ENCODE measurements at places on chromosomes 5 and 9.
A peak's percentile ranks its signal among the peaks of the same experiment; 100 is the strongest.

- no peak for DNase-seq
Observed at GRCh38 chr9:2208991-2209390, 193.8 kb downstream of the SMARCA2 start.

- DNase-seq: no peak
Observed at GRCh38 chr9:122331523-122331927, 39.3 kb upstream of the PTGS1 start.

DNA sequence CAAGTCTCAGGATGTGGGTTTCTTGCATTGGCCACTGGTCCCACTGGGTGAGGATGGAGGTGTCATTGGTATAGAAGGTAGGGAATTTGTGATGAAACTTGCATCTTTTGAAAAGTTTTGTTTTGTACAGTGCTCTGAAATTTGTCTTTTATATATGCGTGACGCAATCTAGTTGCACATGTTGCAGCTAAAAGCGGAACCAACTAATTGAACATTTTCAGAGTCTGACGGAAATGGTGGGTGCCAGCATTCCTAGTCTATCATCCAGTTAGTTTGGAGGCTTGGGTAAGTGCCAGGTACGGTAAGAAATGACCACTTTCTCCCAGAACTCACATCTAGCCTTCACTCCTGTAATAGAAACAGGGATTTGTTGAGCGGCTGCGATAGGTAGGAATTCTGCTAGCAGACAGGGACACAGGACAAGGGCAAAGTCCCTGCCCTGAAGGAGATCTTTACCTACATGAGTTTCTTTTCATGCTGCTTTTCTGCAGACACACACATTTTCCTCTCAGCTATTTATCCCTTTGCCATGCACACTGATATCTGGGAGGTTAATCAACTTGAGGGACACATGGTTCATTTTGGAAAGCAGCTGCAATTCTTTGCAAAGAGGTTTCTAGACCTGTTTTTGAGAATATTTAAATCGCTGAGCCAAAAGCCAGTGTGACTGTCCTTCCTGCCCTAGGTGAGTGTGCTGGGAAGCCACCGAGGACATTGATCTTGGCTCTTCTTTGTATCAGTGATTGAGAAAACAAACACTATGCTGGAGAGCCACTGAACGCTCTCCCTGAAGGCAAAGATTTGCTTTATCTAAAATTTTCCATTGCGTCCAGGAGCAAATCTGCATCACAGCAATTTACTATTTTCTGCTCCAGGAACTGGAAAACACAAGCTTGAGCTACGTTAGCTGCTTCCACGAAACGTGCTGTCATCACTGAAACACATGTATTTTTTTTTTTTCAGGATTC, 89.7 kb downstream of the DAP start:
- no peak for DNase-seq

DNA sequence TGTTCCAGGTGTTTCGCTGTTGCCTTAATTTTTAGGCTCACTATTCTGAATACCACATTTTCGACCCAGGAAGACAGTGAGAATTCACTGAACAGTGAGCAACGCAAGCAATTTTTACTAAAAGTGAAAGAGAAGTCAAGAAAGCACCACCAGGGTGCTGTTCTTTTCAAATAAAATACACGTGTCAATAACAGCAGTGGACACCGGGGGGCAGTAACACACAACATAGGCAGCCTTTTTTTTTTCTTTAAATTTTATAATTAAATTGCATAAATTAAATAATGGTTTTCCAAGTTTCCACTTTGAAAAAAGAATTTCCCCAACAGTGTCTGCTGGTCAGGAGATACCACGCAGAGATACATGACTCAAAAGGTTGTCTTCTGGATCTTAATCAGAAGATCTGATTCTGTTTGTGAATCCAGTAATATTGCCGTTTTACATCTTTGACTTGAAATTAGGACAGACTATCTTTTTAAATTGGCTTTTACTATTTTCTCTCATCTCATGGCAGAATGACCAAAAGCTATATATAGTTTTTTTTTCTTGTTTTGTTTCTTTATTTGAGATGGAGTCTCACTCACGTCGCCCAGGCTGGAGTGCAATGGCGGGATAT, 47.1 kb upstream of the SH3GL2 start:
- DNase-seq: peak; percentile 53

DNA sequence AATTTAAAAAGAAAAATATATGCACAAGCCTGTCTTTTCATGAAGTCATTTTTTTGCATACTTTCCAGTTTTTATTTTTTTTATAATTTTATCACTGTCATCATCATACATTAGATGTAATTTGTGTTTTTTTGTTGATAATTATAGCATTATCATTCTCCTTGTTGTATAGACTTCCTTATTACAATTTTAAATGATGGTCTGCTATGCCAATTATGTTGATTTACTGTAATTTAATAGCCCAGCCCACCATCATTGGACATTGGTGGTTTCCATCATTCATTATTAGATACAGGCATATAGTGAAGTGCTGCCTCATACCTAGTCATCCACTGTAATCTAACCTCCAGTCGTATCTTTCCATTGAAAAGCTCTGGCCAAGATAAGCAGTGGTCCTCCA, 3.8 kb upstream of the TJP2 start:
- DNase-seq: no peak

DNA sequence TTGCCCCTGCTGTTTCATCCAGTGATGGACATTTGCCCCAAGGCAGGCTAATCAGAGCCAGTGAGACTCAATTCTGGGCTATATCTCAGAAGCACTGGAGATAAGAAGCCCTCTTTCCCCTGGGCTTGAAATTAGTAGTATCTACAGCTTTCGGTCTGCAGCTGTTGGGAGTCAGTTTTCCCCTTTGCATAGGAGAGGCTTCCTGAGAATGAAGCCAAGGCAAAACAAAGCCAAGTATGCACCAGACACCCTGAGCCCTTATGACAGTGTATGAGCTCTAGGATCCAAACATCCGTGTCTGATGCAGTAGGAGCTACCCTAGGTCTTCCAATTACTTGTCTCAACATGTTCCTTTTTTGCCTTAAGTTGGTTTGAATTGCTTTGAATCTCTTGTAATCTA, 79.2 kb upstream of the PANK3 start:
- no peak for DNase-seq

- DNase-seq: no peak
Observed at GRCh38 chr5:32428426-32428825, 16.1 kb downstream of the ZFR start.

DNA sequence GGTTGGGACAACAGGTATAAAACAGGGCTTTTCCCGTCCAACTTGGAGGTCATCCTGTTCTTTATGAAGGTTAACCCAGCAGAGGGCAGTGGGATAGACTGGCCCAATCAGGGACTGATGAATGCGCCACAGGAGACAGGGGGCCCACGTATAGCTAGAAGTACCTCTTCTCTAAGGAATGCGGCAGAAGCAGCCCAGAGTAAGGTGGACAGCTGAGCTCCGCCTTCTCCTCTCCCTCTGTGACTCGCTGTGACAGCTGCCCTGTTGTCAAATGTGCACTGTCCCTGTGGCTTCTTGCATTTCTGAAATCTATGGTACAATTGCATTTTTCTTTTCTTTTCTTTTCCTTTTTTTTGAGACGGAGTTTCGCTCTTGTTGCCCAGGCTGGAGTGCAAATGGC, 306.6 kb downstream of the FBXL7 start:
- DNase-seq: no peak

- DNase-seq: no peak
Observed at GRCh38 chr9:136590821-136591752, 45.2 kb upstream of the NOTCH1 start.

- no peak for DNase-seq
Observed at GRCh38 chr5:142667831-142668230, 18.1 kb downstream of the FGF1 start.

DNA sequence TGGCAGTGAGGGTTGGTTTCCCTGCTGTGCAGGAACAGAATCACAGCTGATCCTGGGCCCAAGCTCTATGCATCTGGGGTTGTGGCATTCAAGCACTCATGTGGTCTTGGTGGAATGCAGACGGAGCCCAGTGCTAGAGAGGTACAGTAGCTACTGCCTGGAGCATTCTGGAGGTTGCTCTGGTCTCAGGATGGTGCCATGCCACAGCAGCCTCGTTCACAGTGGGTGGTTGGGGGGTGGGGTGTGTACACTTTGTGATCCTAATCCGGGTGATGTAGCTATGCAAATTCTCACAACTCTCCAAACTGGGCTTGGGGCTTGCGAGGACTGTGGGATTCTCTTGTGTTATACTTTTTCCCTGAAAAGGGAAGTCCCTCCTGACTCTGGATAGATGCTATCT, 45.2 kb downstream of the FGD3 start:
- no peak for DNase-seq

GRCh38 chr5:32278406-32278805, 34.3 kb downstream of the MTMR12 start:
- no peak for DNase-seq

DNA sequence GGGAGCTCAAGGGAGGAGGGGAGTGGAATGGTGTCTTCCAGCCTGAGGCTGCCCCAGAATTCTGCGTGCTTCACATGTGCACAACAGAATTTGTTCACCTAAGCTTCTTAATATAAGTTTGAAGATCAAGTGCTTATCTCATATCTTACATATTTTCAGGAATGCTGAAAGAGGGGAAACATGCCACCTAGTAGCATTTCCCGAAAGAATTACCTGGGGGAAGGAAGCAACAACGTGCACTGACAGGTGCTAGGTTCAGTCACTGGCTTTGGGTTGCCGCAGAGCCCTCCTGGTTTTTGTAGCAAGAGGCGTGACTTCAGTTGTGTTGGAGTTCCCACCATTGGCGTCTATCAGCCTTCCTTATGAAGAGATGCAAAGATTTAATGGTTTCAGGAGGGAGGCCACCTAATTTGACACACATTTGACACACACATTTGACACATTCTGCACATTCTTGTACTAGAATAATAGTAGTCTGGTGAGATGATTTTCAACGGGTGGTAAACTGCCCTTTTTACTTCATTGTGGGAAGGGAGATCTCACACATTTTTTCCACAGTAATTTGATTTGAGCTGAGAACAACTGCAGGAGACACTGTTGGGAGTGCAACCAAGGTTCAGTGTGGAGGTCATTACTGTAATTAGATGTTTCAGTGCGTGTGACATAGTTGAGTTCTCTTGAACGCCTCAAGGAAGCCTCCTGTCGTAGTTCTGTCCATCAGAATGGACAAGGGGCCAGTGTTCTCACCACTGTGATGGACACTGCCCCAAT, 481.3 kb downstream of the CCDC171 start:
- DNase-seq: no peak

GRCh38 chr9:123523001-123523400, 167.0 kb downstream of the CRB2 start:
- no peak for DNase-seq

DNA sequence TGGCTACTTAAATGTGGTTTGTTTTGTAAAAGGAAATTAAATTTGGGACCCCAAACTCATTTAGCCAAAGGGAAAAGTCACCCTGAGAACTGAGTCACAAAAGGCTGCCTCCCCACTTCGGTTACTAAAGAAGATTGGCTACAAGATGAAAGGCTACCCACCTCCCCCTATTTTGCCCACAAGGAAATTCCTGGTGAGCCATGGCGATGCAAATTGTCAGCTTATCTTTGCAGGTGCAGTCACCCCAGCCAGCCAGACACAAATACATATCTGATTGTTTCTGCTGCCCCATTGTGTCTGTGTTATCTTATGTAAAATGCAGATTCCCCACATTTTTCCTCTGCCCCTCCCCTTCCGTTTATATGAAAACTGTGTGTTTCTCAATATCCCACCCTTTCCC, 8.9 kb downstream of the PAEP start:
- DNase-seq: no peak

DNA sequence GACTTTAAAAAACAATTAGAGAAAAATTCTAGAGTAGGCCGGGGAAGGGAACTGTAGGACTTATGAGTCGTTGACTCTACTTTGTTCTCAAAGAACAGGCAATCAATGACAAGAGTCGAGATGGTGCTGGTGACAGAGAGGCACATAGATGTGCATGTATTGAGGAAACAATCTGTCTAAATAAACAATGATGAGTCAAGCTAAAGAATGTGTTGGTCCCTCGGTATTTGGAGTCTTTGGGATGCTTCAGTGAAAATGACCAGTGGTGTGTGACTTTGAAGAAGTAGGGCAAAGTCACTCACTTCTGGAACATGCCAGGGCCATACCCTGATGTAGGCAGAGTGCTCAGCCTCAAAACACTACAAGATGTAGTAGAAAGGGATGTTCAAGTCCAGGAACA, 288.1 kb upstream of the PANK3 start:
- DNase-seq: no peak

DNA sequence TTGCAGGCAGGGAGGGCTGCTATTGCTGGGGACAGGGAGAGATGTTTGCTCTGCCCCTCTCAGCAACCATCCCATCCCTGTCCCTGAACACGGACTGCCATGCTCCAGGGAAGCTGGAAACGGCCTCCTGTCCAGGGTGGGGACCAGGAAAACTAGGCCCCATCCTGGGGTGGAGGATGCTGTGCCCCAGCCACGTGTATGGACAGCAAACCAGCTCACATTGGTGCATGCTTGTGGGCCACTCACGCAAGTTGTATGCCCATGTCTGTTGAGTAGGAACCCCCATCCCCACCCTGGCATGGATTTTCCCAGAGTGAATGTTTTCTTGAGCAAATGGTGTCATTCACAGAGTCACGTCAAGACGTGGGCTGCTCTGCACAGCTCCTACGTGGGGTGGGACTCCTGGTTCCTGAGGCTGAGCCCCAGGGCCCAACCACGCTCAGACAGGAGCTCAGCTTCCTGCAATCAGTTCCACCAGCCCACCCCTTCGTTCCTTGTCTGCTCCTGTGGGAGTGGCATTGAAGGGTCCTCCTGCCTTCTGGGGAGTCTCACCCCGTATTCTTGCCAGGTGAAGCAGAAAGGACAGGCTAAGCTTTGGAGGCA, 4.6 kb downstream of the UNC5A start:
- no peak for DNase-seq

DNA sequence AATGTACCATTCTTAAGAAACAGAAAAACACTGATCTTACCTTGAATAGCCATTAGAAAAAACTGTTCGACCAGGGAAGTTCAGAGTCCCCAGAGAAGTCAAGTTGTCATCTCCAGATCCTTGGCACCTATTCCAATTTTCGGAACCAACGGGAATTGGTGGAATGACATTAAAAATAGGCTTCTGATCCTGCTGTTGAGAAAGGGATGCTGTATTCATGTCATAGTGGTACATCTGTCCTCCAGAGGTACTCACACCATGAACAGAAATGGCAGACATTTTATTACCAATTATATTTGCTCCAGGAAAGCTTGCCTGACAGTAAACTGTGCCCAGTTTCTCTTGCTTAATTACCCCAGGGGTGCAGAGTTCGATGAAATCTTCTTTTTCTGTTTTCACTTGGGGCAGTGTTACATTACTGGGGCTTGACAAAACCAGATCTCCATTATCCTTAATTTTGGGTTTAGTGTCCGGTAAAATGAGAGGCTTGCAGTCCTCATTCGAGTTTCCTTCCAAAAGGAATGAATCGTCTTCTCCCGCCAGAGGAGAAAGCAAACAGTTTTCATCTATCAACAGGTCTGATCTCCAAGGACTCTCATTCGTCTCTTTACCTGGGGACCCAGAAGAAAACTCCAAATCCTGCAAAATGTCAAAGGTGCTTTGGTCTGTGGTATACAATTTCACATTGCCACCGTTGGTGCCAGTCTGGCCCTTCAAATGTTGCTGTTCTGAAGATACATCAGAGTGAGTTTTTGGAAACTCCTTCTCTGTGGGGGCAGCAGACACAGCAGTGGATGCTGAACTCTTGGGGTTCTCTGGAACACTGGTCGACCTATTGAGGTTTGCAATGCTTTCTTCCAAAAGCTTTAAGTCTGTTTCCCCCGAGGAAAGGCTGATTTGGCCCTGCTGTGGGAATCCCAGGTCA, 3.6 kb downstream of the NR3C1 start:
- no peak for DNase-seq
